ENCODE measurements at places on chromosomes 1 and 21.

DNA sequence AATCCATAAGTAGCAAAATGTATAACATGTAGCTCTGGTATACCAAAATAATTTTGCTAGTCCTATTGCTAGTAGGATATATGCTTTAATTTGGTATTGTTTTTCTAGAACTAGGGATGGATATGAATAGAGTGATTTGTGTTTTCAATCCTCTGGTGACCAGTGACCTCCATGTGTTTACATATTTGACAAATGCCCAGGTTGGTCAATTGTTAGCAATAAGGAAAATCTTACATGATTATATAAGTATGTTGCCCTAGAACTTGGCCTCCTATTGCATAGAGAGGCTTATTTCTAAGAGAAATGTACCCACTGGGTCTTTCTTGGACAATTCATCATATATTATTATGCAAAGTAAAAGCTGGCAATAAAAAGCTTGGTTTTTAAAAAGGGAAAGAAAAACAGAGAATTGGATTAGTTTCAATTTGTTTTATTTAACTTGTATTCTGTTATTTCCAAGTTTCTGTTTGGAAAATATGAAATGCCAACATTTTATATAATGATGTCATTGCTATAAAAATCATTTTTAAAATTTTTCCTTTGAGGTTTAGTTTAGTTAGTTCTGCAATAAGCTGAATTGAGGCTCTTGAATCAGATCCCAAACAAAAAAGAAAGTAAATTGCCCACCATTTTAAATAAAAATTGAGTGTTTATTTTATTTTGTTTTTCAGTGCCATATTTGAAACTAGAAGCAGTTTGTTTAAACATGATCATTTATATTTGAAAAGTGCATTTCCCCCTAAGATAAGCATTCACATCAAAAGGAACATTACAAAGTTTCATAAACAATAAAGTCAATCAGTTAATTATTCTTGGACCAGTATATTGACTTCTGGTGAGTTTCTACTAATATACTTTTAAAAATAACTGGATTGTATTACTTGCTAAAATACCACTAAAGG, 210.9 kb downstream of the ZC3H11B start:
- no peak for DNase-seq

DNA sequence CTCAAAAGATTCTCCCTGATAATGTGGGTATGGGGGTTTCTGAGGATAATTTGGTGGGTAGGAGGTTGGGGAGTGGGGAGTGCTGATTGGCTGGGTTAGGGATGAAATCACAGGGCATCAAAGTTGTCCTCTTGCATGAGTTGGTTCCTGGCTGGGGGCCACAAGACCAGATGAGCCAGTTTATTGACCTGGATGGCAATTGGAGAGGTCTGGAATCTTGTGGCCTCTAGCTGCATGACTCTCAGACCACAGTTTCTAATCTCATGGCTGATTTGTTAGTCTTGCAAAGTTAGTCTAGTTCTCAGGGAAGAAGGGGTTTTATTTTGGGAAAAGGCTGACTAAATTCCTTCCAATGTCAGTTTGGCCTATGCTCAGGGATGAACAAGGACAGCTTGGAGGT, 3.3 kb upstream of the GBP1 start:
- no peak for DNase-seq

DNA sequence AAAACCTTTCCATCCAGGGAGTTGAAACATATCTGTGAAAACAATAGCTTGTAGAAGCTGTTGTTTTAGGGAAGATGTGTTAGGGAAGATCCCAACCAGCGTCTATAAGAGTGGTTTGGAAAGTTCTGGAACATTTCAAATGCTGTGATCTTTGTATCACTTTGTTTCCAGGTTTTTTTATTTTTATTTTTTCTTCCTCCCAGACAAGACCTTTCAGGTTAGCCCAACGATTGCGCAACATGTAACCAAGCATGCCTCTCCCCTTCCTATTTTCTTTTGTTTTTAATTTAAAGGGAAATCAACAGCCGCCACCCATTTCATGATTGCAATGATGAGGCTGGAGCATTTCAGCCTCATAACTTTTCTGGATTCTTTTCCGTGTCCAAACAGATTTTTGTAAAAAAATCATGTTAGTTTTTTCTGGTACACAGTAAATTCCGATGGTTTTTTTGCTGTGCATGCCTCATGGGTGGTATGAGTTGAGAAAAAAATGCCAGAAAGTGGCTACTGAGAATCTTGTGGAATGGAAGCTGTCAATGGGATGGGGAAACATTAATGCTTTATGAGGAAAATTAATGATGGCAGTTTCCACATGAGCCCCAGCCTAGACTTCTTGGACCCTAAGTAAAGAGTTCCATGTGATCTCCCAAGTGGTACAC, 109.3 kb downstream of the RUNX1 start:
- DNase-seq = no peak

GRCh38 chr1:168360151-168361021, 79.7 kb downstream of the TBX19 start:
- DNase-seq = no peak

DNA sequence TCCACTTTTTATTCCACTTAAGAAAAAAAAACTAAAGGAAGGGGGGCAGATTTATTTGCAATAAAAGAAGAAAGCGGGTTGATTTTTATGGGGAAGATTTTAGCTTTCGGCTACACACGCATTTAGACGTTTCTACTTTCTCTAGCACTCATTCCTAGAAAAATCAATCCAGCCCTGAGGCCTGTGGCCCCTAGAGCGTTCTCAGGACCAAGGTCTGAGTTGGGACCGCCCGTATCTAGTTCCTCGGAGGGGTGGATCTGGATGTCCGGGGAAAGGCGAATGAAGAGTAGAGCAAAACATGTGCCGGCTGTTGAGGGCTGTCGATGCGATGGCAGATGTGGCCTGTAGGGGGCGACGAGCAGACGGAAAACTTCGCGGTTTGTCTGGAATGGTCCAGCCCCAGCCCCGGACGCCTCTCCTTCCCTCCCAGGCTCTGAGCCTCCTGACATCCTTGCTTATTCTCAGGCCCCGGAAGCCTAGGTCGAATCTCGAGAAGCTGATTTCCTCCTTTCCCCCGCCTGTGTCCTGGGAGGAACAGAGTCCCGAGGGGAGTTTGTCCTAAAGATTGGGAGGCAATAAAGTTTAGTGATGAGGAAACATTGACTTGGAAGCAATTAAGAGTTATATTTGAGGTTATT, 5.2 kb downstream of the FOXD3 start:
- no peak for DNase-seq

GRCh38 chr1:88519156-88519555, 164.9 kb upstream of the PKN2 start:
- no peak for DNase-seq

DNA sequence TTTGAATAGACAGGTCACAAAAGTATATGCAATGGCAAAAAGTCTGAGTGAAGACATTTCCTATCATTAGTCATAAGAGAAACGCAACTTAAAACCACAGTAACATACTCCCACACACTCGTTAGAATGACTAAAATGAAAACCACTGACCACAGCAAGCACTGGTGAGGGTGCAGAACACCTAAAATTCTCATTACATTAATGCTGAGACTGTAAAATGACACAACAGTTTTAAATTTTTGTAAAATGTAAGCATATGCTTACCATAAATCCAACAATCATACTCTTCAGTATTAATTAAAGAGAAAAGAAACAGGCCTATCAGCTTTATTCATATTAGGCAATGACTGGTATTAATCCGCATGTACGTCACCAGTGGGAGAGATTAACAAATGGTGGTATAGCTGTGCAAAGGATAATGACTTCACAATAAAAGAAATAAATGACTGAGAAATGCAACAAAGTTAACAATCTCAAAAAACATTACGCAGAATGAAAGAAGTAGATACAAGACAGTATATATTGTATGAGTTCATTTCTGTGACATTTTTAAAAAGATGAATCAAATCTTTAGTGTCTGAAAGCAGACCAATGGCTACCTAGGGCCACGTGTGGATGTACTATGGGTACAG, 253.5 kb downstream of the AKT3 start:
- DNase-seq = no peak

- no peak for DNase-seq
Measured at GRCh38 chr1:53738205-53739108, 507 bp downstream of the GLIS1 start.

- DNase-seq = no peak
Measured at GRCh38 chr1:9852410-9853248, 28.9 kb upstream of the CLSTN1 start.

- no peak for DNase-seq
Measured at GRCh38 chr1:209667103-209667502, 8.1 kb upstream of the G0S2 start.

DNA sequence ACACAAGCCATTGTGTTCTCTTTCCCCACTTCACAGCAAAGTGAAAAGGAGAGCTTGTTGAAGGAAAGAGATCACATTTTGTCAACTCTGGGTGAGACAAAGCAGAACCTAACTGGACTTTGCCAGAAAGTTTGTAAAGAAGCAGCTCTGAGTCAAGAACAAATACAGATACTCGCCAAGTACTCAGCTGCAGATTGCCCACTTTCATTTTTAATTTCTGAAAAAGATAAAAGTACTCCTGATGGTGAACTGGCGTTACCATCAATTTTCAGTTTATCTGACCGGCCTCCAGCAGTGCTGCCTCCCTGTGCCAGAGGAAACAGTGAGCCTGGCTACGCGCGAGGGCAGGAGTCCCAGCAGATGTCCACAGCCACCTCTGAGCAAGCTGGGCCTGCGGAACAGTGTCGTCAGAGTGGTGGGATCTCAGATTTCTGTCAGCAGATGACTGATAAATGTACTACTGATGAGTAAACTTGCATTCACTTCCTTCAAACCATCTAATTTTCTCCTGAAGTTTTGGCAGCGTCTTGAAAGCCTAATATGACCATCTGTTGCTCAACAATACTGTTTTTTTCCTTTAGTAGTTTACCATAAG, 43.7 kb downstream of the BACH1 start:
- no peak for DNase-seq

DNA sequence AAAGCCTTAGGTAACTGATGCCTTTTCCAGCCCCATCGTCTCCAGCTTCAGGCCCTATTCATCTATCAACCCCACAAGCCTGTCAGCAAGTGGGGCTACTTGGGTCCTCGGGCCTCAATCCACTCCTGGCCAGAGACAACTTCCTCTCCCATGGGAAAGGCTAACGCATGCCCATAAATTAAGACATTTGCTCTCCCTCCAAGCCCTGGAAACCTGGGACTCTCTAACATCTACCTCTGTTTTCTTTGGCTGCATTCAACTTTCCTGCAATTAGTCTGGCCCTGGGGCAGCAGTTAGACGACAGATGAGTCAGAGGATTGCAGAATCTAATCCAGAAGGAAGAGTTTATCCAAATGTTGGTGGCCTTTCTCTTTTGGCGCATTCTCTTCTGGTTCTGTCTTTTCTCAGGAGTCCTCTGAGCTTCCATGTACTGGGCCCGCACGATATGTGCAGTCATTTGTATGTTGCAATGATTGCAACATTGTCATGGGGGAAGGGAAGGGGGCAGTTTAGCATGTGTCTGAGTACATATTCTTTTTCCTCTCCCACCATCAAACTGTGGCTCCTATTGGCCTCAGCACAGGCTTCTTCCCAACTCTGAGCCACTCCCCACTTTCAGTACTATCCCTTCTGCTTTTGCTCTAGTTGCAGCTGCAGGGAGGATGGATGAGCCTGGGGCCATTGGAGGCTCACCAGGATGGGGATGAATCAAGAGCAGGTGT, 54.4 kb downstream of the NAV1 start:
- no peak for DNase-seq

DNA sequence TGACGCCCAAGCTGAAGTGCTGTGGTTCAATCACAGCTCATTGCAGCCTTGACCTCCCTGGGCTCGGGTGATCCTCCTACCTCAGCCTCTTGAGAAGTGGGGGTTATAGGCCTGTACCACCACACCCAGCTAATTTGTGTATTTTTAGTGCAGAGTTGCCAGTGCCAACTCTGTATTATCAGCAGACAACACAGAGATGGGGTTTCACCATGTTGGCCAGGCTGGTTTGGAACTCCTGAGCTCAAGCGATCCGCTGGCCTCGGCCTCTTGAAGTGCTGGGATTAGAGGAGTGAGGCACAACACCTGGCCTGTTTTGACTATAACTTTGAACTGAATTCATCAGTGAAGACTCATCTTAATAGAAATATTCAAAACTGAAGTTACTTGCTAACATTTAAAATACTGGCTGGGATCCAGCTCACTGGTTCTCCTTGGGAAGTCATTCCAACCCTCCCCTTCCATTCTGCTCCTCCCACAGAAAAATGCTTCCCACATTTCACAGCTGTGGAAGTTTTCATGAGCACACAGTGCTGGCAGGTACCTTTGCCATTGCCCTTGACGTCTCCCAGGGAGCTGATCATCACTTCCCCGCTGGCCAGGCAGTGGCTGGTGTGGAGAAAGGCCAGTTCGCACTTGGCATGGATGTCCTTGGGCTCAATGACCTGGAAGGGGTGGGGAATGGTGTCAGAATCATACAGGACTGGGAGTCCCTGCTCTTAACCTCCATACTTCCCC, 4.7 kb downstream of the SELENBP1 start:
- no peak for DNase-seq

GRCh38 chr21:25682382-25682781, 43.3 kb downstream of the JAM2 start:
- no peak for DNase-seq

GRCh38 chr21:45403825-45404729, 888 bp upstream of the COL18A1 start:
- no peak for DNase-seq

DNA sequence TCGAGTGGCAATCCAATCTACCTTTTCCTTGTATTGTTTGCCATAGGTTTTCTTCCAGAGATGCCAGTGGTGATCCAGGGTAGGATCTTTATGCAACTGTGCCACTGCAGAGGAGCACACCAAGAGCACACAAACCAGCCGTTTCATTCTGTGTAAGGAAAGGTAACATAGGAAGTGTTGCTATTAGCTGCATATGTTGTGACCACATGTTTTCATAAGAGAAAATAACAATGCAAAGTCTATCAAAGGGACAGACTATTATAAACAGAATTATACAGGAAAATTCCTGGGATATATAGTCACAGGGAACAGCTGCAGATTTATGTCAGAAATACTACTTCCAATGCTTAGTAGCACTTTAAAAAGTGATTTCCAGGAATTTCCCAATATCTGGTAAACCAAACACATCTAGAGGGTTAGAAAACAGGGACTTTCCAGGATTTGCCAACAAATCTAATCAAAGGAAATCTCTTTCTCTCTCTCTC, 919 bp downstream of the CTSS start:
- no peak for DNase-seq

GRCh38 chr21:36994501-36995158, 11.9 kb upstream of the RIPPLY3 start:
- DNase-seq = no peak

- DNase-seq = no peak
Measured at GRCh38 chr1:24468685-24469316, 33.8 kb upstream of the RCAN3 start.

DNA sequence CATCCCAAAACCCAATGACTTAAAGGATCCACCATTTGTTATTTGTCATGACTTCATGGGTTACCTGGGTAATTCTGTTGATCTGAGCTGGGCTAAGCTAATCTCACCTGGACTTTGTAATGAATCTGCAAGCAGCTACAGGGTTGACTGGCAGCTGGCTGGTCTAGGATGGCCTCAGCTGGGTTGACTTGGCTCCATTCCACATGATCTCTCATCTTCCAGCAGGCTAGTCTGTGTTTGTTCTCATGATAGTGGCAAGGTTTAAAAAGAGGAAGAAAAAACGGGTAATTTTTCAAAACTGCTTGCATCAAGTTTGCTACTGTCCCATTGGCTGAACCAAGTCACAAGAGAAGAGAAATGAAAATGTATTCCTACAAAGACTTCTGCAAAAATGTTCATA, 24.8 kb upstream of the ZMYM4 start:
- DNase-seq = no peak
